ENCODE measurements at places on chromosomes 16 and 17.

- no peak for DNase-seq
These were observed 42.9 kb upstream of the CDRT4 start for GRCh38 chr17:15510361-15510760.

- peak; percentile 80 for DNase-seq
These were observed 11.0 kb downstream of the CHMP6 start for GRCh38 chr17:81002409-81003361.

GRCh38 chr16:87361916-87362619, 21.5 kb downstream of the FBXO31 start:
- no peak for DNase-seq

DNA sequence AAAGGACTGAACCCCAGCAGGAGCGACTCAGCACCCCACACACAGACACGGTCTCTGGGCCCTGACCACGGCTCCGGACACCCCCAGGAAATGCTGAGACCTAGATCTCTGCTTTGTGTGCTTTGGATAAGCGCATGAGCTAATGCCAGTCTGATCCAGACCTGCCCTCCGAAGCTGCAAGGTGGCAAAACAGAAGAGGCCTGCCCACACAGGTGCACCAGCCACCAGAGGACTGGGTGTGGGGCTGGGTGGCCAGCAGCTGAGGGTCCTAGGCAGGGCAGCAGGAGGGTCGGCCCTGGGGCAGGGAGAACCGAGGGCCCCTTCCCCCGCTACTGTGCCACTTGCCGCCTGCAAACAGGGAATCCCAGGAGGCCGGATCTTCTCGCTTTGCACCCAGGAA, 30.7 kb upstream of the EIF1 start:
- no peak for DNase-seq

DNA sequence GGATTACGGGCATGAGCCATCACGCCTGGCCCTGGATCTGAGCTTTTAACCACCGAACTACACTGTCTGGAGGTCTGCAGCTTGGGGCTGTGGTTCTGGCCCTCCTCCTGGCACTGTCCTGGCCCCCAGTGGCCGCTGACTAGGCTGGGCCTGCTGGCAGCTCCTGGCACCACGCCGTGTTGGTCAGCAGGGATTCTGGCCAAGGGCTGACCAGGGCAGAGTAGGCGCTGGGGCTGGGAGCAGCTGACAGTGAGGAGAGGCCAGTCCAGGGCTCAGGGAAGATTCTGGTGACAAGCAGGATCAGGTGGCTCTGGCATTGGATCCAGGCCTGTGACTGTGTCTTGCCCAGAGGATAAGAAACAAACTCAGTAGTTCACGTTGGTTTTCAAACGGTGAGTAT, 14.6 kb downstream of the EEF2K start:
- no peak for DNase-seq

- peak; percentile 78 for DNase-seq
These were observed 166.3 kb downstream of the ANKFN1 start for GRCh38 chr17:56319531-56319930.

- no peak for DNase-seq
These were observed 2.7 kb downstream of the TBCD start for GRCh38 chr17:82754297-82755208.

- no peak for DNase-seq
These were observed 51.5 kb downstream of the NDEL1 start for GRCh38 chr17:8487130-8487645.

GRCh38 chr16:13907431-13907830, 12.5 kb upstream of the ERCC4 start:
- no peak for DNase-seq

- DNase-seq, result peak; percentile 96
These were observed 1.9 kb upstream of the PRPSAP2 start for GRCh38 chr17:18855831-18856569.

- no peak for DNase-seq
These were observed 963 bp downstream of the ALG1 start for GRCh38 chr16:5072334-5073278.

DNA sequence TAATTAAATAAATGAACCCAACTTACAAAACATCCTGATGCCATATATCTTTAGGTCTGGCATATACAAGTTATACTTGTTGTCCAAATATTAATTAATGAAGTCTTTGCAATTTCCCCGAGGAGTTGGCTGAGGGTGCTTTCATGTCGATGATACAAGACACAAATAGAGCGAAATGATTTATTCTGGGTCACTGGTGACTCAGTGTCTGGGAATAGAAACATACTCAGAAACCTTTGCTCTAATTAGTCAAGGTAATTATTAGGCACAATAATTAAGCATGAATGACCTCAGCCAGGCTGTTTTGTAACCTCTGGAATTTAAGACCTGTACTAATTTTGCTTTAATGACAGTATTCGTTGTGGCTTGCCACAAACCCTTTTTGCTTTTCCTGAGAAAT, 37.0 kb upstream of the HAPSTR1 start:
- no peak for DNase-seq

DNA sequence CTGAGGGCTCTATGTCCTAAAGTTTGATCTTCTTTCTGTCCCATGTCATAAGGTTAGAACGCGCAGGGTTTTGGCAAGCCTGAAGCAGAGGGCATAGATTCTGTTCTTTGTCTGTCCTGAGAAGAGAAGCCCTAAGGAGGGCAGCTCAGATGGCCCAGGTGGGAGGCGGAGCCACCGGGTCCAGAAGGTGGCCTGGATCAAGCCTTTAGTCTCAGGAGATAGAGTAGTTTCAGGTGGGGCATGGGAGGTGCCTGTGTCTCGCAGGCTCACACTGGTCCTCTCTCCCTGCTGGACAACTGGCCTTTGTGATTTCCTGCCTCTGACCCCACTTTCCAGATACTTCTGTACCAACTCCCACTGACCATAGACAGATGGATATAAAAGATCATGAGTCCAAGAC, 44.2 kb upstream of the DNAJA2 start:
- DNase-seq, result no peak

GRCh38 chr17:13365331-13365730, 236.4 kb downstream of the HS3ST3A1 start:
- no peak for DNase-seq

GRCh38 chr17:62807812-62808575, at the start of gene MARCHF10:
MARCHF10 (minus strand) TSS chr17:62808314; CDS start chr17:62801735, 6,579 bp downstream.
- DNase-seq, result peak; percentile 95

GRCh38 chr17:39935909-39936308, 8.4 kb downstream of the LRRC3C start:
- DNase-seq, result no peak

DNA sequence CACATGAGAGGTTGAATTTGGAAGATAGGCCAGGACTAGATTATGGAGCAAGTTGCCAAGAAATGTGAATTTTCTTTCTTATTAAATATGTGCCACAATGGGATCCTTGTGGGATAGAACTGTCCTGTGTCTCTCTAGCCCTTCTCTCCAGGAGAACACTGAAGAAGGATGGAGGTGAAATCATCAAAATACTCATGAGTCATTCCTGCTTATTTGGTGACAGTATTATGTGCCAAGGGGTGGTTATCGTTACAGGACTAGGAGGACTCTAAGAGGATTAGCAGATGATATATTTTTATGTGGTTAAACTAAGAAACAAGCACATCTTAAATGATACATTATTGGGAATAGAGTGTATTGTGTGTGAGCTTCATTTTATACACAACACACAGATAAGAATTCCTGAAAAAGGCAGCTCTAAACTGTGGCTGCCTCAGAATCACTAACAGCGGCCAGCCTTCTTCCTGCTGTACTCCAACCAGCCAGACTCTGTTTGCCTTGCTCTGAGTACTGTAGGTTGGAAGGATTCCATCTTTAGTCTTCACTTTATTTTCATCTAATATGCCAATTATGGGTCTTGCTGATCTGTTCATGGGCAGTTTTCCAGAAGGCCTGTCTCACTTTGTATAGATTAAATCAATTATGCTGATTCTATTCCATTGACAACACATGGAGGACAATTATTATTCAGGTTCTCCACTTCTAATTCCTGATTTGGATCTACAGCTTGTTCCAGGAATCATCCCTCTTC, 325.8 kb downstream of the ABCC12 start:
- no peak for DNase-seq

All from DMS53 (cell line).